ENCODE measurements at places on chromosomes 7 and 10. TPM values are rescaled to one million over a fixed set of nuclear protein-coding genes. Genes with fewer than 3 reads are reported as not detected.

- DNase-seq, result no peak
Observed at GRCh38 chr7:46424934-46425333, 503.9 kb upstream of the IGFBP3 start.

DNA sequence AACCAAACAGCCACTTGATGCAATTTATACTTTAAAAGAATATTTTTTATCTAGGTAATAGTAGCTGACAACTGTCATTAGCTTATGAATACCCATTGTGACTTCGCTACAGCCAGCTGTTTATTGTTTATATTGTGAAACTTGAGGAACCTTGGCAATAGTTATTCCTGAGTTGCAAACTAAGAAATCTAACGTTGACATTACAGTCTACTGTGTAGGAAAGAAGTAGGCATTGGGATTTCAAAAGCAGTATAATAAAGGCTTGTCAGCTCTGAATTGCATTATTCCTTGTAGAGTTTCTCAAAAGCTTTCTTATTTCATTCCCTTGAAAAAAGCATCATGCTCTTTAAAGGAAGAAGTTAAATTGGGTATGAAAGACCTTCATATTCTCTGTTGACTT, 42.7 kb upstream of the OIT3 start:
- no peak for DNase-seq

GRCh38 chr7:127644484-127644883, 7.5 kb upstream of the SND1 start:
- DNase-seq, result no peak

- no peak for DNase-seq
Observed at GRCh38 chr7:19351341-19352304, 206.4 kb upstream of the FERD3L start.

DNA sequence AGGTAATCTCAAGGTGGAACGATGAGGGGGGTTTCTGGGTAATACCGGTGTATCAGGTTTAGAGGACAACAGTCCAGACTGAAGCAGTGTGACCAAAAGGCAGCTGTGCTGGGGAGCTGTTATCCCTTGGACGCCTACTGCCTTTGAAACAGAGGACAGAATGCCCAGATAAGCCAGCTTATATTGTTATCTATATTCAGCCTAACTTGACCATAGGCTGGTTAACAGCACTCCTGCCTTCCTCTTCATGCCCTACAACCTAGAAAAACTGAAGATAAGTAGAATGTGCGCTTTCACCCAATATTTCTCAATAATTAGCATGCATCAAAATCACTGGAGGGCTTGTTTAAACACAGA, 44.9 kb downstream of the IL6 start:
- DNase-seq, result no peak

DNA sequence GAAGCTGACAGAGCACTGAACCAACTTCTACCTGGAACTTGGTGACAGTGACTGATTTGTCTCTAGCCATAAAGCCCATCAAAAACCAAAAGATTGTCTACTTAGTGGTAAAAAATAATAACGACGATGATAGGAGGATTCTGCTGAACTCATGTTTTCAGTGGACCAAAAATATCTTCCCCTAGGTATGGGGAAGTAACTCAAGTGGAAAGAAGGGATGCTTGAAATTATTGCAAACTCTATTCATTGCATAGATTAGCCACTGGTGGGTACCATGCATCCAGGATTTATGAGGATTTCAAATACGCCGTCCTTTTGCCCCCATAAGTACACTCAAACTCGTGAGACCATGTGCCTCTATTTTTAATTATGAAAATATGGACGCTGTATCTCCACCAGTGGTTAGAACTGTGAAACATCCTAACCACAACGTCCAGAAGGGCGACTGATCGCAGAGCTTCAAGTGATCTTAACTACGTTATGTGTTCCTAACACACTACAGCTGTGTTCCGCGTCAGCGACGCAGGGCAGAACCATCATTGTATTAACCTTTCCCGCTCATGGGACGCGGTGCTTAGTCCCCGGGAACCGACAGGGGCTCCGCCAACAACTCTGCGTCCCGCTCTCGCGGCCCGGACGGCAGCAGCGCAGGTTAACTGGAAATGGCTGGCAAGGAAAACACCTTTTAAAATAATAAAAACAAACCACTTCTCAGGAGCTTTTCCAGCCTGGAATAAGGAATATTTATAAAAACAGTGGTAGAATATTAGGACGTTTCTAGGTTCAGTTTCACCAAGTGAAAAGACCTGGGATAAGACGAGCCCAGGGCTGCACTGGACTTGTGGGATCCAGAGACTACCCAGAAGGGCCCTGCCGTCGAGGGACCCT, 776 bp downstream of the PEX1 start:
- DNase-seq, result peak; percentile 81

DNA sequence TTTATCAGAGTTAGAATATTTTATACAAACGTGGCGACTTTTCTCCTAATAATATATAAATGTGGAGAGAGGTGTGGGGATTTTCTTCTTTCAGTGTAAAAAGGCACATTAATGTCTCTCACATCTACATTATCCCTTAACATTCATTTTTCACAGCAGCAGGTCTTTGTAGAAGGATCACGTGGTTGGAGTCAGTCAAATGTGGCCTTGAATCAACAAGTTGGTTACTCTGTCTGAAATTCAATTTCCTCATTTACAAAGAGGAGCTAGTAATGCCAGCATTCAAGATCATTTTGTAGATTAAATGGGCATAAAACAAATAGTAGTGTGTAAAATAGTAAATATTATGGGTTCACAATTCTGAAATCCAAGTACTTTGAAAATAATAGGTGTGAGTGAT, 183.1 kb upstream of the SEMA3E start:
- DNase-seq, result no peak

- DNase-seq, result no peak
Observed at GRCh38 chr7:2717293-2718261, 29.6 kb downstream of the AMZ1 start.

DNA sequence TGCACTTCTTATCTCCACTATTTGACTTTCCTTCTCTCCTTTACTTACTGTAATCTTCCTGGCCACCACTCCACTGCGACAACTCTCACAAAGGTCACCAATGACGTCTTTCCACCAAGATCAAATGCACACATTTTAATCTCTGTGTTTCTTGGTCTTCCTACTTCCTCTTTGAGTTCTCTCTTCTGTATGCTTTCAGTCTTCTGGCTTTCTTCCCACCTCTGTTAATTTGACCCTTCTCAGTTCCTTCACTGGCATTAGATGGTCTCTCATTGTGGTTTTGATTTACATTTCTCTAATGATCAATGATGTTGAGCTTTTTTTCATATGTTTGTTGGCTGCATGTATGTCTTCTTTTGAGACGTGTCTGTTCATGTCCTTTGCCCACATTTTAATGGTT, 31.9 kb downstream of the FAM107B start:
- peak; percentile 6 for DNase-seq

DNA sequence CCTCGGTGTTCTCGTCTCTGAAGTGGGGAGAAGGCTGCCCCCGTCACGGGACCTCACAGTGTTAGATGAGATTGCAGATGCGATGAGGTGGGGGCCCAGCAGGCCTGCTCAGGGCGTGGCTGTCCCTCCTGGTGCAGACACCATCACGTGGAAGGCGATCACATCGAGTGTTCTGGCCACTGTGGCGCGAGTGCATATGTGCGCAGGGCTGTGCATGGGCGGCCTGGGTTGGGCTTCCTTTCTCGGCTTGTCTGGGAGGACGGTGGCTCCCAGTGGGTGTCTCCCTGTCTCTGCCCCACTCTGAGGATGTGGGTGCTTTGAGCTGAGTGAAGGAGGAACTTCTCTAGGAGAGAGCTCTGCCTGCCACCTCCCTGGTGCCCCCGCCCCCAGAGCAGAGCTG, 83.1 kb downstream of the LHPP start:
- no peak for DNase-seq

DNA sequence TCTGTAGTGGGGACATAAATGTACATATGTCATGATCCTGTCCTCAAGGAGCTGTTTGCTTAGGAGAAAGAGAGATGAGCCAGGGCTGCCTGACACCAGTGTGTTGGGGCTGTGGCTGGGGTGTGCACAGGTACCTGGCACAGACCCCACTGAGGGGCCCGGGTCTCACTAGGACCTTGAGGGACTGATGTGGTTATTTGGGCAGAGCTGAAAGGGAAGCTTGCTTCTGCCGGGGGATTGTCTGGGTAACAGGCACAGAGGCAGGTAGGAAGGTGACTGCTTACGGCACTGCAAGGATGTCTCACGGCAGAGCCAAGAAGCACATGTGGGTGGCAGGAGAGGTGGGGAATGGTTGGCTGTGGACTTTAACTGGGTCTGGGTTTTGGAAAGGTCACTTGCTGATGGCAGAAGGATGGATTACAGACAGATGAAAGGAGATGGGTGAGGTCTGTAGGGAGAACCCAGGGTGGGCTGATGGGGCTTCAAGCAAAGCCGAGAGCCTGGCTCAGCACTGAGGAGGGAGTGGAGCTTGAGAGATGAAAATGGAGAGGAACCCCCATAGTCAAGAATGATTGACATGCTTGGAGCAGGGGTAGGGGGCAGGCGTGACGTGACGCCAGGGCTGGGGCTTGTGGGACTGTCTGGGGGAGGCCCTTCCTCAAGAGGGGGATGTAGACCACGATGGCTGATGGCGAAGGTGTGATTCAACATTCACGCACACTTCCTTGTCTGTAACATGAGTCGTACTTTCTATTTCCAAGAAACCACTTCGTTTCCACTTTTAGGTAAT, 207.7 kb upstream of the SHH start:
- no peak for DNase-seq

DNA sequence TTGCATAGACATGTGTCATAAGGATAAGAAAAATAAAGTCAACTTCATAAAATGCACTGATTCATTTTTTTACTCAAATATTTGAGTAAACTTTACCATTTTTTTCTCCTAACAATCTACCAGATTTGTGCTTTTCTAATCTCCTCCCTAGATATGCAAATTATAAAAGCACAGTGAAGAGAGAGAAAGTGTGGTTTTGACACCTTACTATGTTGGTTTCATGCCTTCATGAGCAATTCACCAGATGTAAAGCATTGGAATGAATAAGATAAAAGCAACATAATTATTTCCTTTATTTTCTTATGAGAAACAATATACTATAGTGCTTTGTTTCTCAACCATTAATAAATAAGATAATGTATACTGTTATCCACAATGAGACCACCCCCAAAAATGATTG, 432.5 kb upstream of the PCDH15 start:
- DNase-seq, result no peak

- no peak for DNase-seq
Observed at GRCh38 chr10:49109669-49110340, 5.5 kb downstream of the VSTM4 start.

DNA sequence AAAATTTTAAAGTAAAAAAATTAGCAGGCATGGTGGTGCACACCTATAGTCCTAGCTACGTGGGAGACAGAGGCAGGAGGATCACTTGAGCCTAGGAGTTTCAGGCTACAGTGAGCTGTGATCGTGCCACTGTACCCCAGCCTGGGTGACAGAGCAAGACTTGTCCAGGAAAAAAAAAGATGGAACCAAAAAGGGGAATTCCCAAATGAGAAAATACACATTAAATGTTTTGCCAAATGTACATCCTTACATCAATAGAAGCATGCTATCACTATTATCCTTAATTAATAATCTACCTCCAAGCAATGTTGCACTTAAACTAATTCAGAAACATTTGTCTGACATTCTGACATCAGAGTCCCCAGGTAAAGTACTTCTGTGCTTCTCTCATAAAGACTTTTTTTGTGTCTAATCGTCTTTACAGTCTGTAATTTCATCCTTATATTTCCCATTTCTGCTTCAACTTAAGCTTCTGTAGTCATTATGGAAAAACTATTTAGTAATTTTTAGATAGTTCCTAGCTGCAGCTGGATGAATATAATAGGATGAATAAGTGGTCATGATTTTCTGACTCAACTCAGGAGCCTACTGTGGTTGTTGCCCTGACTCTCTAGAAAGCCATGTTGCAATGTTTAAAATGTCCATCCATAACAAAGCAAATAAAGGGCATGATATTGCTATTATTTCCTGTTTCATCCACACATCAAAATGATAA, 57.7 kb downstream of the MYPN start:
- no peak for DNase-seq

DNA sequence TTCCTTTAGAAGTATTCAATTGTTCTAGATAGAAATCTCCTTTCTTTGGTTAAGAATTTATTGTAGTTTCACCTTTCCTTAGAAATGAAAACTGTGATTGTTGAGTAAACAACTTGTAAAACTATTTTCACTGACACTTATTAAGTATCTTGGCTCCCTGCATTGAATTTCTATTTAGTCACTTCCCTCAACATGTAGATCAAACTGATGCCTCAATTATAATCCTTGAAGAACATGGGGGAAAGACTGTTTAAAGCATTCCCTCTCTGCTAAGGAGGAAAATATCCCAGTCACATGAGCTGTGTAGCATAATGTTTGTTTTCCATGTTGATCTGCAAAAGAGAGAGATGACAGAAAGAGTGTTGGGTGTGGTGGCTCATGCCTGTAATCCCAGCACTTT, 99.7 kb downstream of the PDE1C start:
- DNase-seq, result no peak

- peak; percentile 62 for DNase-seq
Observed at GRCh38 chr10:69994262-69994661, 58.4 kb upstream of the MACROH2A2 start.

- no peak for DNase-seq
Observed at GRCh38 chr10:43167498-43167889, 29.2 kb downstream of the CSGALNACT2 start.

- no peak for DNase-seq
Observed at GRCh38 chr10:110094786-110095185, 87.0 kb downstream of the ADD3 start.

DNA sequence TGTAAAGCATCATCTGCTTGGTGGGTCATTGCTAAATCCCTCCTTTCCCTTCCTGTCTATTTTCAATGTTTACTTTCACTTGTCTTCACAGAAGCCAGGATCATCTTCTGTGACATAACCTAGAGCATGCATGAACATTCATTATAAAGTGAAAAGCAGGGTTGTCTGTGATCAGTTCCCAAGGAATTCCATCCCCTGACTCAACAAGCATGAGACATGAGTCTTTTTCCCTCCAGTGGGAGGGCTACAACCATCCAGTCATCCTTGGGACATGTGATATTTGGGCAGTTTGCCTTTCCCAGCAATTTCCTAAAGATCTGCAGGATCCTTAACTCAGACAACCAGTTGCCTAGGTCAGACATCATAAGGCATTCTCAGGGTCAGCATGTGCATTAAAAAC, 166.3 kb upstream of the TMEM196 start:
- DNase-seq, result no peak

Gene C10orf95
- 0.69 TPM for total RNA-seq

Gene EEPD1
- total RNA-seq, result 12.4 TPM

Gene MUC12
- total RNA-seq, result 3.8 TPM

Gene RADIL
- 9.8 TPM for total RNA-seq

Gene MLXIPL
- 25.7 TPM for total RNA-seq

Gene NKX2-3
- total RNA-seq, result not detected

Gene FGFR2
- 106 TPM for total RNA-seq

Gene ADAP1
- total RNA-seq, result 4.3 TPM

Gene C10orf143
- 0.62 TPM for total RNA-seq

All from GM23338 (cell line).